ENCODE measurements at places on chromosomes 6 and 20. TPM values are rescaled to one million over a fixed set of nuclear protein-coding genes. Genes with fewer than 3 reads are reported as not detected.

COL11A2 gene
- total RNA-seq = 0.61 TPM

- DNase-seq = no peak
Observed at GRCh38 chr6:33273129-33273923, 1.5 kb downstream of the RPS18 start.

DNA sequence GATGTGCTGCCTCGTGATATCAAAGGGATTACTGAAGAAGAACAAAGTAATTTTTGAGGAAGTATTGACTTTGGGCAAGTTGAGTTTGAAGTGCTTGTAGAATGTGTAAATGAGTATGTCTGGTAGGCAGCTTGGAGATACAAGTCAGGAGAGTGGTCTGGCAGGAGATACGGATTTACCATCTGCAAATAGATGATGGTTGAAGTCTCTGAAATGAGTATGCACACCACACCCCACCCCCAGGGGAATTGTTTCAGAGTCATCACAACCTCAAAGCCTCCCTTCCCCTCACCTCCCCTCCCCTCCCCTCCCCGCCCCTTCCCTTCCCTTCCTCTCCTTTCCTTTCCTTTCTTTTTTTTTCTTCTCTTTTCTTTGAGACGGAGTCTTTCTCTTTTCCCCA, 16.4 kb upstream of the MCUR1 start:
- no peak for DNase-seq

- DNase-seq = no peak
Observed at GRCh38 chr6:36141091-36141490, 10.8 kb downstream of the MAPK13 start.

DNA sequence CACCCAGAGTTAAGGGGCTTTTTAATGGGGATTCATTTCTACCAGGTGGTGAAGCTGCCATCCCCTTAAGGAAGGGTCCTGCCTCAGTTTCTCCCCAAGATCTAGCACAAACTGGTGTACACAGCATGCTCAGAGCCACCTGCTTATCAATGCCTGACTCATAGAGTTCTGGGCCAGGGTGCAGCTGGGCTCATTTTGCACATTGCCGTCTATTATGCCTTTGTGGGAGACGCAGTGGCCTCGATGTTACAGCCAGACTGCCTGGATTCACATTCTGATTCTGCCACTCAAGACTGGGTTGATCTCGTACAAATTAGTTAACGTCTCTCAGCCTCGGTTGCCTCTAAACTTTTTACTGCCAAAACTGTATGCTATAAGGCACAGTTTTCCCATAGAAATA, 365.7 kb downstream of the ZFAND3 start:
- no peak for DNase-seq
